ENCODE measurements at places on chromosomes 2 and 18.

GRCh38 chr2:98891591-98891990, 44.4 kb downstream of the CRACDL start:
- no peak for DNase-seq

GRCh38 chr18:25298853-25299274, 53.1 kb downstream of the ZNF521 start:
- peak; percentile 89 for DNase-seq

DNA sequence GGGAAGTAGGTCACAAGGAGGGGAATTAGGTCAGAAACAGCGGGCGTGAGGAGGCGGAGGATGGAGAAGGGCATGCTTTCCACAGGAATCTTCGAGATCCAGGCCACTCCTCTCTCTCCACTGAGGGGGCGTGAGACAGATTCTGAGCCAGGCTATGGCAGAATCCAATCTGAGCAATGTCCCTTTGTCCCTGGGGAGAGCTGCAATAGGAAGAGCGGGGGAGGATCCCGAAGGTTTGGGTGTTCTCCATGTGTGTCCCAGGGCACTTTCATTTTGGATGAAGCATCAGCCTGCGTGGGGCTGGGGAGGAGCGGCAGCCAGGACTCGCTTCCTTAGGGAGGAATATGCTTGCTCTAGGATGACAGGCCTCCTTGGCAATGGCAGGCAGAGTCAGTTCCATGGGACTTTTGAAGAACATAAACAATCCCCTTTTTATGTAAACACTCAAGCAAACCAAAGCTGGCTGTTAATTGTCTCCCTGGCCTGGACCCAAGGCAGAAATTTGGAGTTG, 84.0 kb downstream of the LIPG start:
- no peak for DNase-seq

DNA sequence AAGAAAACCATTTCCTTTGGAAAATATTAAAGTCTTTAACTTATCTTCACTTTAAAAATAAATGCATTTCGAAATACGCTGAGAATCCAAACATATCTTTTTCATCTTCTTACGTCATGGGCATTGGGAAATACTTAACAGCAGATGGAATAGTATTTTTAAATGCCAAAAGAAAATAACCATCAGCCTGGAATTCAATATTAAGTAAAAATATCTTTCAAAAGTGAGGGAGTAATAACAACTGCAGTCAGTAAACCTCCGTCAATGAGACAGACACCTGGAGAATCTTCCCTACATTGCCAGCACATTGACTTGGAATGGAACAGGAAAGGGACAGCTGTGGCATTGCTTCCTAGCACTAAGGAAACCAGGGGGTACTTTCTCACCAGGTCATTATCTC, 290.4 kb upstream of the TNP1 start:
- no peak for DNase-seq

DNA sequence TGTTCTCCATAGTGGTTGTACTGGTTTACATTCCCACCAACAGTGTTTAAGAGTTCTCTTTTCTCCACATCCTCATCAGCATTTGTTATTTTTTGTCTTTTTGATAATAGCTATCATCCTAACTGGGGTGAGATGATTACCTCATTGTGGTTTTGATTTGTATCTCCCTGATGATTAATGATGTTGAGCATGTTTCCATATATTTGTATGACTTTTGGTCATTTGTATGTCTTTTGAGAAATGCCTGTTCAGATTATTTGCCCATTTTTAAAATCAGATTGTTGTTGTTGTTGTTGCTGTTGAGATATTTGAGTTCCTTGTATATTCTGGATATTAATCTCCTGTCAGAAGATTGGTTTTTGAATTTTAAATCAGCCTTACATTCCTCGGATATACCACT, 147.5 kb downstream of the NCOA1 start:
- DNase-seq = no peak

- DNase-seq = no peak
Observed at GRCh38 chr2:238100821-238101771, 956 bp downstream of the ESPNL start.

GRCh38 chr2:71772510-71773172, 319.3 kb downstream of the DYSF start:
- peak; percentile 80 for DNase-seq

GRCh38 chr18:76878426-76878825, 56.1 kb downstream of the ZNF236 start:
- DNase-seq = no peak

GRCh38 chr2:206890926-206891325, 48.4 kb upstream of the CPO start:
- DNase-seq = no peak

- peak; percentile 44 for DNase-seq
Observed at GRCh38 chr2:181774685-181775084, 94.4 kb upstream of the NEUROD1 start.

- no peak for DNase-seq
Observed at GRCh38 chr2:138931284-138932256, 151.4 kb upstream of the NXPH2 start.

DNA sequence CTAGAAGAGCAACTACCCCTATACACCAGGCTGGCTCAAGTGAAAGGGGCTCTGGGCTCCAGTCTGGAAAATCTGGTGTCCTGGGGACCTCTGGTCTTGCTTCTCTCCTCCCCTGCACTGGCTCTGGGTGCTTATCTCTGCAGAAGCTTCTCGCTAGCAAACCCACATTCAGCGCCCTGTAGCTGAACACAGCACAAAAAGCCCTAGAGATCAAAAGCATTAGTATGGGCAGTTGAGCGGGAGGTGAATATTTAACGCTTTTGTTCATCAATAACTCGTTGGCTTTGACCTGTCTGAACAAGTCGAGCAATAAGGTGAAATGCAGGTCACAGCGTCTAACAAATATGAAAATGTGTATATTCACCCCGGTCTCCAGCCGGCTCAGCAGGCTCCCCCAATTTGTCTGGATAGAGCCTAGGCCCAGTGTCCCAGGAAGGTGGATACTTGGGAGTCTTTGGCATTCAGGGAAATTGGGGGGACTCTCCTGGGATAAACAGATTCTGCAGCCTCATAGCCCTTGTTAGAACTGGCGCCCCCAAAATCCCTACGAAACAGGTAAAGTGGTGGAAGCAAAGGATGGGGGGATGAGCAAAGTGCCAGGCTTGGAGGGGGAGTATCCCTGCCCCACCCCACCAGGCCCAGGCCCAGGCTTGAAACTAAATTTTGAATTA, 2.5 kb upstream of the HOXD4 start:
- no peak for DNase-seq

GRCh38 chr2:217827430-217828201, 175.2 kb downstream of the TNS1 start:
- DNase-seq = no peak

DNA sequence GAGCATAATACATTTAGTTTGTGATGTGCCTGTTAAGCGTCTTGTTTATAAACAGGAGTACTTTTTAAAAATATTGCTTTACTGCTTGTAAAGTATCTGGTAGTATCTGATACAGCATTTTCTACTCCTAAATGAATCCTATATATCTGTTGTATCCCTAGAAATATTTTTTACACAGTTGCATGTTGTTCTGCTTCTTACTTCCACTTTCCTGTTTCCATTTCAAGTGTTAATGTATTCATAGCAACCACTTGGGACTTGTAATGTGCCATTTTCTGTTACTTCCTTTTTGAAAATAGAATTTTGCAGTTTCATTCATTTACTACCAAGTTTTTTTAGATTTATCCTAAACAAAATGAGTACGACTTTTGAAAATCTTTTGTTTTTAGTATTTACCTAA, 24.9 kb downstream of the CCNT2 start:
- DNase-seq = no peak

DNA sequence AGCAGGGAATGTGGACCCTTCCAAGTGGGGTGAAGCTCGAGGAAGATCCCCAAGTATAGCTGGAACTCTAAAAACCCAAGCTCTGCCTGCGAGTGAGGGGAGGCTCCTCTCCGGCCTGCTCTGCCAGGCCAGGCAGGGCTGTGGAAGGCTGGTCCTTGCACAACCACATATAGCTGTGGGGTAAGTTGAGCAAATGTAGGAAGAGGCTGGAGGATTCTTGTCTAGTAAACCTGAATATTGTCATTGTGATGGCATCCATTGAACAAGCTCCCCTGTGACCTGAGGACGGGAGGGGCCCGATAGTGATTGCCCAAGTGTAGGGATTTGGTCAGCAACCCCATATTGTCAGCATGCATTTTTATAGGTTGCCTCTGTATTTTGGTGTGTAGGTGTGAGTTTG, 103.0 kb downstream of the ACKR3 start:
- no peak for DNase-seq

DNA sequence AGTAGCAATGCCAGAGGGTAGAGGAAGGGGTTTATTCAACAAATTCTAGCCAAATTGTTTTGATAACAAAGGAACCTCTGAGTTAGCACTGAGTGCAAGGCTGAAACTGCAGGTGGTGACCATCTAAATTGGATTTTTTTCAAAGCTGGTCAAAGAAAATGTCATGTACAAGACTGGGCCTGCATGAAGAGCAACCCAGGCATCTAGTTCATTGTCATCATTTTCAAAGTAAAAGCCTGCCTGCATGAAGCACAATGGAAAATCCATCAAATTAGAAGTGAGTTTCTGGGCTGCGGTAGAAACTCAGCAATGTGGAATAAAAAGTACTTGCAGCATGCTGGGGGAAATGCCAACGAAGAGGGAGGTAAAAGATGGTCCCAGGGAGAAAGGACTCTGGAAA, 80.8 kb upstream of the PPP1CB start:
- no peak for DNase-seq

DNA sequence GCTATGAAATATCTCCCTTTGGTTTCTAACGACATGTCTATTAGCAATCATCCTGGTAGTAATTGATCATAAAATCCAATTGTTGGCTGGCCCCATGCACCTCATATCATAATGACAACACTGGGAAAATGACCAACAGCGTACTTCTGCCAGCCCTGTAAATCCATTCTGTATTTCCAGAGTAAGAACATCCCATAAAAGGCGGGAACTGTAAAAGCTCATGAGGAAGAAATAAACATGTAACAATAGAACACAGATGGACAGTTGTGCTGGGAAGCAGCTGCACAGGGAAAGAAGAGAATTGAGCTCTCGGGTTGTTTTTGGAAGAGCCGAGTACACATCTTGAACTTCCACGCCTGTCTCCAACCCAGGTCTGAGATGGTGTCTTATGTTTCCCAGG, 218.7 kb downstream of the CMPK2 start:
- DNase-seq = no peak

Measured in PC-3 (cell line).